GM12864 (cell line): ENCODE measurements at places on chromosomes 16 and 17.

DNA sequence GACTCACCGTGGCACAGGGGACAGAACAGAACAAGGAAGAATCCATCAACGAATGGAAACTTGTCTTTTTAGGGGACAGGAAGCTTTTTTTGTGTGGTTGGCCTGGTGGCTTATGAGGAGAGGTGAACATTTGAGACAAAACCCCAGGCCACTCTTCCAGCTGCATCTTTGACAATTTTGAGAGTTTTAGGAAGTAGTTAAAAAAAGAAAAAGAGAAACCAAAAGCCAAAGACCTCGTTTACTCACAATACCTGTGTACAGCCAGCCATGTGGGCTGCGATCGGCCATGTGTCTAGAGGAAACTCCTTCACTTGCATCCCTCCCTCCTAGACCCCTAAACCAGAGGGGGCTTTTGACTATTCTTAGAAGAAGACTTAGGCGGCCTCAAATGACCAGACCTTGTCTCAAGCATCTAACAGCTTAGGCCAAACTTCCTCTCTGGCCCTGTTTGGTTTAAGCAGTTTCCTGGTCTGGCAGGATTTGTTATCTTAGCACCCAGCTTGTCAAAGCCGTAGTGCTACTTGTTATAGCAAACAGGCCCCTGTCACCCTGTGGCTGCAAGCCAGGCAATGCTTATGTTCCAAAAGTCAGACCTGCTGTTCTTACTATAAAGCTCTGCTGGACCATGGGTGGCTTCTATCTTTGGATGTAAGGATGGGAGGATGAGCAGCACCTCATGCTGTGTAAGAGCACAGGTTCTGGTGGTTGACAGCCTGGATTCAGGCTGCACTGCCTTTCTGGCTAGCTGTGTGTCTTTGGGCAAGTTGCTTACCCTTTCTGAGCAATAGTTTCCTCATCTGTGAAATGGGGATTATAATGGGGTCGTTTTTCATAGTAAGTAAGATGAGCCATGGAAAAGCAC, 17.7 kb downstream of the KSR1 start:
- peak; percentile 75 for DNase-seq

DNA sequence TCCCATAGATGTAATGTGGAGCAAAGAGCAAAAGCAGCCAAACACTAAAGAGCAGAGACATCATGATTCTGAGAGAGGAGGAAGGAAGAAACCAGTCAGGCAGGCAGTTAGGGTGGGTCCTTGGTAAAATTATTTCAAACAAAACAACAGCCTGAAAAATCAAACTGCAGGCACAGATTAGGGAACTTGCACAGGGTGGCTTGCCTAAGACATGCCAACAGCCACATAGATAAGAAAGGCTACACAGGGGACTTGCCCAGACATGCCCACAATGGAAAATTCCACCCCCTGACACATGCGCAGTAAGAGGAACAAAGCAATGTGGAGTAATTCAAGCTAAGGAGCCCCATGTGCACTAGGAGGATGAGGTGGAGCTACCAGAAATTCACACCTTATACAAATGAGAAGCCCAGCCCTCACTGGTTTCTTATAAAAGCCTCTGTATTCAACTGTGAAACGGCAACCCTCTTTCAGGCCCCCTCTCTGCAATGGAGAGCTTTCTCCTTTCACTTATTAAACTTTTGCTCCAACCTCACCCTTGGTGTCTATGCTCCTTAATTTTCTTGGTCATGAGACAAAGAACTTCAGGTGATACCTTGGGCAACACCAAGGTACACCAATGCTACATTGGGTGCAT, 7.3 kb upstream of the GAS7 start:
- DNase-seq = no peak

DNA sequence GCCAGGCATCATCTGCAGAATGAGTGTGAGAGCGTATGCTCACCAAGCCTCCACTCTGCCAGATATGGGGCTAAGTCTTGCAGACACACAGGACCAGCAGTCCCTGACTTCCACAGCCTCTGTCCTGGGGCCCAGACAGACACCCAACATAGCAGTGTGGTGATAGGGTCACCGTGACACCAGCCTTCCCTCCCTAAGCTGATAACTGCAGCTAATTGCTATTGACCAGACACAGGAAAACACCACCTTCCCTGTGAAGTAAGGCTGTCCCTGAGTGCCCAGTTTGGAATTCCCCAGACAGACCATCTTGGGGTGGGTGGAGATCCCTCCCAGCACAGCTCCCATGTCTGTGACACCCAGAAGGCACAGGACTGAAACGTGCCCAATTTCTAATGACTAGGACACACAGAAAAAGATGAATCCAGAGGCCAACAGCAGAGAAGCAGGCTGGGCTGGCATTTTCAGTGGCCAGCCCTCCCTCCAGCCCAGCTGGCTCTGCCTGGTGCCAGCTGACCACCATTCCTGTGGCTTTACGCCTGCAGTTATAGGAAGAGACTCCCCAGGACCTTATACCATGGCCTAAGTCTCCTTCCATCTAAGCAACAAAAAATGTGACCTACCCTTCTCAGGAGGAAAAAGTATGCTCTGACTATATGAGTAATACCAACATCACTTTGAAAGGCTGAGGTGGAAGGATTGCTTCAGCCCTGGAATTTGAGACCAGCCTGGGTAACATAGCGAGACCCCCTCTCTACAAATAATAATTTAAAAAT, 30.3 kb downstream of the ATPAF2 start:
- DNase-seq = no peak

- no peak for DNase-seq
Observed at GRCh38 chr17:214881-215331, 33.5 kb upstream of the DOC2B start.

DNA sequence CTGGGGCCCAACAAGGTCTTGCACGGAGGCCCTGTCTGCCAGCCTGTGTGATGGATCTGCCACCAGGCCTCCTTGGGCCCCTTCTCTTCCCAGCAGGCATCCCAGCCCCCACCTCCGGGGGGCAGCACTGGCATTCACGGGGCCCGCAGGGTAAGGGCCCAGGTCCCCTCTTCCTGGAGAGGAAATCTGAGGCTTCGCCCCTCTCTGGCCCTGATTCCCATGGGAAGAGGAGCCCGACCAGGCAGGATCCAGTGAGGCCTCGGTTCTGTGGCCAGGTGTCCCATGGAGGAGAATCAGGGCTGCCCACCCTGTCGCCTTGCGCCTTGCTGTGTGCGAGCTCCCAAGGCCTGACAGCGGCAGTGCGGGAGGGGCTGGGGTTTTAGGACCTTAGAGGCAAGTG, 48.4 kb downstream of the PDPK1 start:
- no peak for DNase-seq

DNA sequence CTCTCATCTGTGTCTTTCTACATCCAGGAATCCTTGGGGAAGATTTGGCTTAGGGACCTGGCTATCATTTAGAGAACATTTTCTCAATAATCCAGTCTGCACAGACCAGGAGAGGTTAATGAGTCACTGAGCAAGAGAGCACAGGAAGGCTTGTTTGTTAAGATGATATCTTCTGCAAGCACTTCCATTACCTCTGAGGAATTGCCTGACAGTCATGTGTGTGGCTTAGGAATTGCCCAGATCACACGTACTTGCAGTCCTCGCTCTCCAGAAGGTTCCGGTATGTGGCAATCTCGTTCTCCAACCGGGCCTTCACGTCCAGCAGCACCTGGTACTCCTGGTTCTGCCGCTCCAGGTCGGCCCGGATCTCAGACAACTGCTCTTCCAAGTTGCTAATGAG, 3.3 kb downstream of the KRT37 start:
- DNase-seq = no peak

- no peak for DNase-seq
Observed at GRCh38 chr16:53372992-53373871, 61.0 kb upstream of the RBL2 start.

- no peak for DNase-seq
Observed at GRCh38 chr17:37818689-37819088, 73.8 kb upstream of the HNF1B start.

- DNase-seq = no peak
Observed at GRCh38 chr17:62653826-62654761, 26.6 kb downstream of the MRC2 start.

- DNase-seq = no peak
Observed at GRCh38 chr17:42518046-42518754, 17.8 kb upstream of the NAGLU start.

DNA sequence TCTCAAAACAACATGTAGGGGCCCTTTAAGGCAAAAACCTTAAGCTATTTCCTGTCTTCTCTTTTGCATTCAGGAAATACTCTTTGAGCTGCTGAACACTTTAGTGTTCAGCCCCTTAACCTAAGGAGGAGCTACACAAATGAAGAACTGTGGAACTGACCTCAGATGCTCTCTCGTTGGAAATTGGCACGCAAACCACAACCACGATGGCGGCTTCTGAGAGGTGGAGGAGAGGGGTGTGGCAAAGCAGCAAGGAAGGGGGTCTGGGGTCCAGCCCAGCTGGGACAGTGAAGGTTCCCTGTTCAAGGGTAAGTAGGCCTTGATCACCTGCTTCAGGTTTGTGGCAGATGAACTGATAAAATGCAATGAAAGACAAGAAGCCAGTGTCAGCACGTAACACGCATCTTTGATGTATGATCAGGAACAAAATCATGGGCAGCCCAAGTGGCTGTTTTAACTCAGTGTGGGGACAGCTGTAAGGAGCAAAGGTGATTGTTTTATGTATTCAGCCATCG, 291.6 kb upstream of the TNRC6C start:
- DNase-seq = peak; percentile 15

DNA sequence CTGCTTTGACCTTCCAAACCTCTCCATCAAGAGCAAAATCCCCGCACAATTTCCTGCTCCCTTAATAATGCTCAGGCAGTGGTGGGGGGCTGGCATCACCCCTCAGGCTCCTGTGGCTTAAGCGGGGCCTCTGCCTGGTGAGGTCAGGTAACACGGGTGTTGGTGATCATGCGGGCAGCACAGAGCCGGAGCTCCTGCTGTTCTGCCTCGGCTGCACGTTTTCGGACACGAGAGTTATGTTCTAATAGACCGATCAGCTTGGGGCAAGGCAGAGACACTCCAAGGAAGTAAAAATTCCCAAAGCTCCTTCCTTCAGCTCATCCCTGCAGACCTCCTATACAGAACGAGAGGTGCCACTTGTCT, 6.0 kb downstream of the NARF start:
- DNase-seq = no peak

DNA sequence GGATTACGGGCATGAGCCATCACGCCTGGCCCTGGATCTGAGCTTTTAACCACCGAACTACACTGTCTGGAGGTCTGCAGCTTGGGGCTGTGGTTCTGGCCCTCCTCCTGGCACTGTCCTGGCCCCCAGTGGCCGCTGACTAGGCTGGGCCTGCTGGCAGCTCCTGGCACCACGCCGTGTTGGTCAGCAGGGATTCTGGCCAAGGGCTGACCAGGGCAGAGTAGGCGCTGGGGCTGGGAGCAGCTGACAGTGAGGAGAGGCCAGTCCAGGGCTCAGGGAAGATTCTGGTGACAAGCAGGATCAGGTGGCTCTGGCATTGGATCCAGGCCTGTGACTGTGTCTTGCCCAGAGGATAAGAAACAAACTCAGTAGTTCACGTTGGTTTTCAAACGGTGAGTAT, 14.6 kb downstream of the EEF2K start:
- no peak for DNase-seq

DNA sequence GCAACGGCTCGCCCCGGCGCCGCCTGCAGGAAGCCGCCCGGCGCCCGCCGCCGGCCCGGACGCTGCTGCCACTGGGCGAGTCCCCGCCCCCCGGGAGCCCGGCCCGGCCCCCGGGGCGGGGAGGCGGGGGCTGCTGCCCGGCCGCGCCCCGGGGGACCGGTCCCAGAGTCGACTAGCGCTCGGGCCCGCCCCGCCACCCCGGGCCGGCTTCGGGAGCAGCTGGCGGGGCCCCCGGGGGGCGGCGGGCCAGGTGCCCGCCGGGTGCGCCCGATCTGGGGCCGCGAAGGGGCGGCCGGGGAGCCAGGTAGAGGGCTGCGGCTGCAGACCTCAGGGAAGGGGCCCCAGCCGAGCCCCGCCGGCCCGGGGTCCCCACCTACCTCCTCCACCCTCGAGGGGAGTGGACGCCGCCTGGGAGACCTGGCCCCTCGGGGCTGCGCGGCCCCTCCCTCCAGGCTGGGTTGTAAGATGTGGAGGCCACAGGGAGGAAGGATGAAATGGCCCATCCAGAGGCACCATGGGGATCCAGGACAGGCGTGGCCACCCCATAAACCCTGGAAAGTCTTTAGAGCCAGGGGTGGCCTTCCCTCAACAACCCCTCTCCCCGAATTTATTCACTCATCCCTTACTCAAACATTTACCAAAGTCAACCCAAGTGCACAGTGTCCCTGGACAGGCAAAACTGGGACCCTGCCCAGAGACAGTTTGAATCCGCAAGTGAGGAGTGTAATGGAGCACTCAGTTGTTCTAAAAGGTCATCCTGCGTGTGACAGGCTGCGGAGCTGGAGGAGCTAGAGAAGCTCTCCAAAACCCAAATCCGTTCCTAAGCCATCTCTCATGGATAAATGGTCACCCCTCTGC, at the start of gene CDYL2:
CDYL2 (minus strand) TSS at position 73 of the 858 bp plus-strand sequence. CDS start 425 bp downstream, outside the sequence.
- DNase-seq = no peak

GRCh38 chr17:68584581-68585303, 16.4 kb downstream of the FAM20A start:
- DNase-seq = no peak

DNA sequence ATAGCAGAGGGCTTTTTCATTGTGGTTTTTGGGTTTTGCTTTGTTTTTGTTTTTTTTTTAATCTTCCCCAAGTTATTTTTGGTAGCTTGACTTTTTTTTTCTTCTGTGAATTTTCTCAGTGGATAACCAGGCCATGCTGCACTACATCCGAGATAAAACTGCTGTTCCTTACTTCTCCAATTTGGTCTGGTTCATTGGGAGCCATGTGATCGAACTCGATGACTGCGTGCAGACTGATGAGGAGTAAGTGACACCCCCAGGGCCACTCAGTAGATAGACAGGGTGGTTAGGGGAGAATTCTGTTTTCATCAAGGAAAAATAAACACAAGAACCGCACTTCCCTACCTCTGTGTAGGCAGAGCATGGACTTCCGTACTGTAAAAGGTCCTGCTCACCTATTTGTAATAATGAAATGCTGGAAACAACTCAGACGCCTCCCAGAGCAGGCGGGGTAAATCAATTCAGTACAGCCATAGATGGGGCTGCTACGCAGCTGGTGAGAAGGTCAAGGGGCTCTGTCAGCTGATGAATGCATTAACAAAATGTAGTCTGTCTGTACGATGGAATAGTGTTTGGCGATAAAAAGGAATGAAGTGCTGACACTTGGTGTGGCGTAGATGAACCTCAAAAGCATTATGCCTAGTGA, 28.6 kb downstream of the CLEC16A start:
- no peak for DNase-seq

GRCh38 chr17:57106107-57106835, 21.2 kb downstream of the AKAP1 start:
- DNase-seq = no peak

GRCh38 chr17:82399601-82400101, 18.5 kb upstream of the HEXD start:
- DNase-seq = no peak

GRCh38 chr17:65023791-65024190, 32.7 kb downstream of the GNA13 start:
- no peak for DNase-seq

- DNase-seq = no peak
Observed at GRCh38 chr16:22252317-22252716, 44.9 kb upstream of the POLR3E start.
